ENCODE measurements at places on chromosomes 7 and 10.

- no peak for DNase-seq
These were observed 112.1 kb downstream of the SGMS1 start for GRCh38 chr10:50511492-50512213.

DNA sequence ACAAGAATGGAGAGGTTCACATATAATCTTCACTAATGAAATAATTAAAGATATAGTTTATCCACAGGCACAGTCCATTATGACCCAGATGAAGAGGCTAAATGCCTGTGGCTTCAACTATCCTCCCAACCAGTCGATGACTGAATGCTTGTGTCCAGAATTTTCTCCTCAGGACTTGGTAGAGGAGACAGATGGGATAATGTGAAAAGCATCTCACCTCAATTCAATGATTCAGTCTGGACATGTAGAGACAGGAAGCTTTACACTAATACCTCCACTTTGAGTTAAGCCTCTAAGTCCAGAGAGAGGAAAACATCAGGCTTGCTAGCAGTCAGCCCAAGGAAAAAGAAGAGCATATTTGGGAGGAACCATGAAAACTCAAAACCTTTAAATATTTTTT lies 59.1 kb upstream of the COL1A2 start:
- no peak for DNase-seq

DNA sequence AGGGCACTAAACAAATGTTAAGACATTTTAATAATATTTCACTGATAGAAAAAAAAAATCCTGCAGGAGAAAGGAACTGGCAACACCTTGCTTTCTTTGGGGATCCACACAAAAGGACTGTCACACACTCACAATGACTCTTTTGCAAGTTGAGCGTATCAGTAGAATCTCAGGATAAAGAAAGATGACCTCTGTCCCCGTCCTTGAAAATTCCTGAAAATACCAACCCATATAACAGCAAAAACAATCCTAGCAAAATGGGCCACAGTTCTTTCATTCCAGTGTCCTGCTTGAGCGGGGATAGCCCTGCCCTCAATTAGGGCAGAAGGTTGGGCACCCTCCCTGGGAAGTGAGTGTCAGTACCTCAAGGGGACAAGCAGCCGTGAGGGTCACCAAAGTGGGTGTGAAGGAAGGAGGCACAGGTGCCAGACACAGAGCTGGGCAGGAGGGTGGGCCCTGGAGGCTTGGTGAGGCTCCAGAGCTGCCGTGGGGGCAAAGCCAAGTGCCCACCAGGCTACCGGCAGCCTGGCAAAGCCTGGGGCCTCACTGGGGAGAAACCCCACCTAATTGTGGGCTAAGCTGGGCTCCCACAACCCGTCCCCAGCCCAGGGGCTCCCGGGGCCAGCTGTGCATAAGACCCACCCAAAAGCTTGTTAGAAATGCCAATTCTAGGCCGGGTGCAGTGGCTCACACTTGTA lies 2.8 kb downstream of the WDR86 start:
- no peak for DNase-seq

- no peak for DNase-seq
These were observed 143.1 kb downstream of the BMPER start for GRCh38 chr7:34048445-34048844.

- DNase-seq = no peak
These were observed 49.9 kb downstream of the SORCS3 start for GRCh38 chr10:104690959-104691358.

GRCh38 chr7:5701085-5701914 lies 80.2 kb downstream of the RNF216 start:
- DNase-seq = no peak

GRCh38 chr7:123772652-123773051 lies 23.8 kb upstream of the WASL start:
- no peak for DNase-seq

DNA sequence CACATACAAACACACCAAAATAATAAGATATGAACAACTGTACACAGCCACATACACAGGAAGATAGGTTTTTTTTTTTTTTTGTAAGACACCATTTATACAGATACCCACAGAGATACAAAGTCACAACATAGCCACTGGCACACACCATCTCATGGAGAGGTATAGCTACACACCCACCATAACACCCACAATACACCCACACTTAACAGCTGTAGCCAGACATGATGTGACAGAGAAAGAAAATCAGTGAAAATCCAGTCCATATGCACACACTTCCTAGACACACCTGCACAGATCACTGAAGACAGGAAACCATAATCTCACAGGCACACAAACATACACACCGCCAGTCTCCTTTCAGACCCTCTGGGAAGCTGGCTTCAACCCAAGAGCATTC lies 62.4 kb upstream of the PAX2 start:
- no peak for DNase-seq

DNA sequence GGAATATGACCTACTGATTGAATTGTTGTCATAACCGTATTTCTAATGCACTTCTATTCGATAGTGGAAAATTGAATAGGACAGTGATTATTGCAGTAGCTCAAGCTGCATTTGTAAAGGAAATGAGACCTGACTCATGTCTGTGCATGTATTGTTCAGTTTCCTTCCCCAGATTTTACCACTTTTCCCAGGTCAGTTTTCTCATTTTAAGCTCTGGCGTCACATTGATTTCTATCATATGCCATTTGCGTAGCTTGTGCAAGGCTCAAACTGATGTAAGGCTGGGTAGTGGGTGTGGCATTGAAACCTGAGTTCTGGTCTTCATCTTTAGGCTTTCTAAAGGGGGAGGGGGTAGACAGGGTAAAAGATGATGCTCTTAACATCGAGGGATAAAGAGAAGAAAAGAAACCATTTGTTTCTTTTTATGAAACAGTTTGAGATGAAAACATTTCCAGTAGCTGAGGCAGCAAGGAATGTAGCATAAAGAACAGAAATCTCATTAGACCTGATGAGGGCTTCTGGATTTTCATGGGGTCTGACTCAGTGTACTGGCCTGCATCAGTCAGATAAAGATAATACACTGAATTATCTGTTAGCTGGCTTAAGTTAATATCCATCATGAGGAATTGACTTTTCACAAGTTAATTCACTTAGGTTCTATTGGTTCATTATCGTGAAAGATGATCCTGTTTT lies 182.3 kb upstream of the CDCA7L start:
- no peak for DNase-seq

DNA sequence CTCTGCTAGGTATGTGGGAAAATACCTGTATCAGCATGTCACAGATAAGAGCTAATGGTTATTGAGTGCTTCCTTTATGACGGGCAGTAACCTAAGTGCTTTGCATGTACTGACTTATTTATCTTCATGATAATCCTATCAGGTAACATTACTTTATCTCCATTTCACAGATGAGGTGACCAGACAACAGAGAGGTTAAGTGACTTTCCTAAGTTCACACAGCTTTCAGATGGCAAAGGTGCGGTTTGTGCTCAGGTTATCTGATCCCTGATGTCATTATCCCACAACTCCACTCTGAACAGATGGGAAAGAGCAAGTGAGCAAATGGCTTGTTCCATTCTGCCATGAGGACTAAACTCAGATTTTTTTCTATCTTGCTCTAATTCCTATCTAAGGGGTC lies 217.0 kb upstream of the PODXL start:
- no peak for DNase-seq

- DNase-seq = peak; percentile 53
These were observed 296.5 kb downstream of the SORCS3 start for GRCh38 chr10:104937567-104937966.

DNA sequence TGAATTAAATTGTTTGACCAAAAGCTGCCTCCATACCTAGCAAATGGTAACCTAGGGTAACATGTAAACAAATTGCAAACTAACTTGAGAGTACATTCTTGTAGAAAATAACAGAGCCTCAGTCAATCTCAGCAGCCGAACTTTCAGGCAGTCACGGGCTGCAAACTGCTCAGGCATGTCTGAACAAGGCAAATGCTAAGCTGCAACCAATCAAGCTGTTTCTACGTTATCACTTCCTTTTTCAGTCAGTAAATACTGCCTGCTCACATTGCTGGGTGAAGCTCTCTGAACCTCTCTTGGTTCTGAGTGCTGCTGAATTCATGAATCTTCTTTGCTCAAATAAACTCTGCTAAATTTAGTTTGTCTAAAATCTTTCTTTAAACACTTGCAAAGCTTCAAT lies 1212.4 kb downstream of the SORCS1 start:
- DNase-seq = no peak

DNA sequence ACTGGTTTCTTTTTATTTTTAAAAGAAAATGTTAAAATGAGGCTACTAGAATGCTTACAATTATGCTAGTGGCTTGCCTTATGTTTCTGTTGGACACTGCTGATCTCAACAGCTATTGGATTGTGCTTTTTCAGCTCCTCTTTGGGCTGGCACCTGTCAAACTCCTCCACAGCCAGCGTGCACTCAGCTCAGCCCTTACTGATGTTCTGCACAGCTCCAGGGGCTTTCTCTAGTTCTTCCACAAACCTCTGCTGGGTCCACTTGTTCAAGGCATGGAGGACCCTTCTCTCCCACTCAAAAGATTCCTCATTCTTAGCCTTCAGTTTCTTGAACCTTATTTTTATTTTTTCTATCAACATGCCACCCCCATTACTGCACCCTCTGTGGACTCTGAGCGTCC lies 96.0 kb downstream of the VIPR2 start:
- DNase-seq = no peak

DNA sequence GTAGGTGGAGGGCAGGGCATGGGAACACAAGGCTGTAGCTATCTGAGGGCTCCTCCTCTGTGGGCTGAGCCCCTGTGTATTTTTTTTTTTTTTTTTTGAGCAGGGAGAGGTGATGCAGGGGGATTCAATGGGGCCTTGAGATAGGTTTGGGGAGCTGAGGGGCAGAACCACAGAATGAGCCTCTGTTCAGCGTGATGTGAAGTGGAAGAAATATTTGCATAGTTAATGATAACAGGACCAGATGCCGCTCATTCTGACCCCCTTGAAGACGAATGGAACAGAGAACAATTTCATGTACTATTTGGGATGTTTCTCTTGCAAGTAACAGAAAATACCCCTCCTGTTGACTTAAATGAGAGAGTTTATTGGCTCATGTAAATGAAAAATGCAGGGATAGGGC lies 69.7 kb upstream of the EMX2 start:
- DNase-seq = no peak

All from fibroblast of skin of left quadriceps (primary cell).